M059J (cell line): ENCODE measurements at places on chromosomes 11 and 22.
A peak's percentile ranks its signal among the peaks of the same experiment; 100 is the strongest.

DNA sequence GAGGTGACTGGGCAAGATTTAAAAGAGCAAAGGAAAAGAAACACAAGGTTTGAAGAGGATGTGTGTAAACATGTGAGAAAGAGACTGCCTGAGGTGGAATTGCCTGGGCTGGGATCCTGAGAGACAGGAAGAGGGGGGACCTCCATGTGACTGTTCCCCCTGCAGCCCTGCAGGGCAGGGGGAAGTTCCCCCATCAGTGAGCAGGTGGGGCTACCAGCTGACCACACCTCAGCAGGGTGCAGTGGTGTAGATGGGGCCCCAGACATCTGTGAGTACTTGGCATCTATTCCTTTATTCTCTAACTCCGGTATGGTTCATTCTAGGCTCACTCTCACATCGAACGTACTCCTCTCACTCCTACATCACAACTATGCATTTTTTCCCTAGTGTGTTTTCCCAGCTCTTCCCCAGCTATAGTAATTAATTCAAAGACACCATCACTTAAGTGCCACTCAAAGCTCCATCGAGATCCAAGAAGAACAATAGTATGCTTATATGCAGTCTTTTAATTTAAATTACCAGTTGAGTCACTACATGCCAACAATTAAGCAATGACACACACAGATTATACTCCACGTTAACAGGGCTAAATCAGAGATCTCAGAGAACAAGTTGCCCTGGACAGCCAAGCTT, 42.7 kb downstream of the LGR4 start:
- peak; percentile 68 for DNase-seq

DNA sequence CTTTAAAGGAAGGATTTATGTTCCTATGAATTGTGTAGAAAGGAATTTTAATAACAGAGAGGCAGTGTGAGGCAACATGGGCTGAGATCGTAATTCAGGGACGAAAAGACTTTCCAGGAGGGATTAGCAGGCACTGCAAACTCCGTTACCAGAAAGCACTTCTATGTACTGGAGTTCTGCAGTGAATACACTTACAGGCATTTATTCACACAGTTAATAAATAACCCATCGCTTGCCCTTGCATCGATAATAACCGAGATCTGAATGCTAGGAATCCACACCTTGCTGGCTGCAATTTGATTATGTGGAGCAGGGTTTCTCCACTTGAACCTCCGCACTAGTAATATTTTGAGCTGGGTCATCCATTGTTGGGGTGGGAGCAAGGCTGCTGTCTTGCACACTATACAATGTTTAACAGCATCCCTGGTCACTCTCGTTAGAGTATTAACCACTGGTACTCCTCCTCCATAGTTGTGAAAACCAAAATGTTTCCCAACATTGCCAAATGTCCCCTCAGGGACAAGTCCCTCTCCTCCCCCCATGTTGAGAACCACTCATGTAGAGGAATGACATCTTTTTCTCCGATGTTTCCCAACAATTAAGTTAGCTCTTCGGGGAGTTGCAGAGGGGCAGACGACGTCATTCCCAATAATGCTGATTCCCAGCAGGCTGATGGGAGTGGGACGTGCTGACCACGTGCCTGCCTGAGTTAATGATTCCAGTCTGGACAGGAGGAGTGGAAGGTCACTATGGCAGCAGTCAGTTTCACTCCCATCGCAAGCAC, 99.5 kb downstream of the SNX19 start:
- no peak for DNase-seq

- no peak for DNase-seq
Measured at GRCh38 chr22:49344656-49345055, 483.0 kb downstream of the BRD1 start.

- no peak for DNase-seq
Measured at GRCh38 chr11:116263019-116263418, 509.8 kb downstream of the BUD13 start.

DNA sequence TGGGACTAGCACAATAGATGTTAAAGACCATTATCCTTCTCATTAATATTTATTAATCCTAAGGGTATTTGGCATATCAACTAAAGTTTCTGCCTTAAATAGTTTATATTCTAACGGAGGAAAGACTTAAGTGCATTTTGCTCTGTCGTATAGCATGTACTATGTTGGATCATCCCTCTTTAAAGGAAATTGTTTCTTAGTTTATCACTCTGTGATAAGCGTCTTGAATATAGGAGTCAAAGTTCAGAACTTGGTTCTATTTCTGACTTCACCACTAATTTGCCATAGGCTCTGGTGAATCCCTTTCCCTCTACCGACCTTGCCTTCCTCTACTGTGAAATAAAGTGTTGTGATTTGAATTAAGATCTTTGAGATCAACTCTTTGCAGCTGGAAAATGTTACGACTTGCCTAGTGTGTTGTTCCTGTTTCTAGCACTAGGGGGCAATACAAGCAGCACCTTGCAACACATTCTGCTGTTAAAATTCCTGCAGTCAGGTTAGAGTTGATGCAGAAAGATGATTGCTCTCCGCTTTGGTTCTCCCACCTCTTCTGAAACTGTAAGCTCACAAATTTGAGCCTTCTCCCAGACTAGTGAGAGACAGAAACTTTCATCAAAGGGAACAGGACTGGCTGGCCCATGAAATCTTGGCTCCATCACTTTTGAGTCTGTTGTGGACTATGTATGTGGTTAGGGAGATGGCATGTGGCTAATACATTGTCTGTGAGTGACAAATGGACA, 27.8 kb upstream of the ZNRF3 start:
- peak; percentile 52 for DNase-seq

DNA sequence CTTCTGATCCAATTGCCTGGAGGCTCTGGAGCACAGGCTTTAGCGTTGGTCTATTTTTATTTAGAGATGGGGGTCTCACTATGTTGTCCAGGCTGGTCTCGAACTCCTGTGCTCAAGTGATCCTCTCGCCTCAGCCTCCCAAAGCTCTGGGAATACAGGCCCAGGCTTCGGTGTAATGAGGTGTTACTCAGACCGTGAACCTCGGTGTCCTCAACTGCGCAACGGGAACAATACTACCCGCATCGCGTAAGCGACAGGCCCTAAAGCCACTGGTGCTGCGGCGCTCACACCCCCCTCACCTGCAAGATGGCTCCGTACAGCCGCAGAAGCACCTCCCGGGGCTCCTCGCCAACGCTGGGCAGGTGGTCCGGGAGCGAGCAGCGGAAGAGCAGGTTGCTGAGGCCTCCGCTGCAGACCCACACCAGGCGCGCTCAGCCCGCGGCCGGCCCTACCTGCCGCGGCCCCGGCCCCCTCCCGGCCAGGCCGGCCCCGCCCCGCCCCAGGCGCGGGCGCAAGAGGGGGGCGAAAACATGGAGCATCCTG, 628 bp downstream of the CHKB start:
- no peak for DNase-seq

DNA sequence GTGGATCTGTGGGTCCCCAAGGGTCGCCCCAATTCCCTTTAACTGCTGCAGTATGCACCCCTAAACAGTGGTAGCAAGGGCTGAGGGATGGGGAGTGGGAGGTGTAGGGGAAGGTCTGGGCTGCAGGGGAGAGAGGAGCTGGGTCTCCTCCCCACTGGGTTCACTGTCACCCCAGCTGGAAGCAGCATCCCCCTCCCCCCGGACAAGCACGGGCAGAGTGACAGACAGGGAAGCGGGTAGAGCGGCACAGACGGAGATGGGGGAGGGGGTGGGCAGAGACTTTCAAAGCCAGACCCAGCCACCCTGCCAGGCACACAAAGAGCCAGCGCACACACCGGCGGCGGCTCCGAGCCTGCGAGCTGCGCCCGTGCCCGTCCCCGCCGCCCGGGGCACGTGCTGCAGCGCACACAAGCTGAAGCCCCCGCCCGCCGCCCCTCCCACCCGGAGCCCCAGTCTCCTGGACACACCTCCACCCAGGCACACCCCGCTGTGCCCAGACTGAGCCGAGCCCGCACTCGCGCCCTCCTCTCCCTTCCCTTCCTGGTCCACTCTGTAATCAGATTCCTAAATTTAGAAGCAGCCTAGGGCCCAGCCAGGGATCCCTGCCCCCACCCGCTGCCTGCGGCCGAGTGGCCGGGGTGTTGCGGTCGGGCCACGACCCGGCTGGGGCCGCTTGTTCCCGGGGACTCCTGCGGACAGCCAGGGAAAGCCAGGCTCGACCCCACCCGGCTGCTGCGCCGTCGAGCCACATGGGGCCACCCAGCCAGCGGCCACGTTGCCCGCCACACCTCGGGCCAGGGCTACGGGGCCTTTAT, 935 bp upstream of the RCOR2 start:
- DNase-seq, result peak; percentile 74
